ENCODE measurements at places on chromosomes 12 and 14. TPM values are rescaled to one million over a fixed set of nuclear protein-coding genes. Genes with fewer than 3 reads are reported as not detected.

DNA sequence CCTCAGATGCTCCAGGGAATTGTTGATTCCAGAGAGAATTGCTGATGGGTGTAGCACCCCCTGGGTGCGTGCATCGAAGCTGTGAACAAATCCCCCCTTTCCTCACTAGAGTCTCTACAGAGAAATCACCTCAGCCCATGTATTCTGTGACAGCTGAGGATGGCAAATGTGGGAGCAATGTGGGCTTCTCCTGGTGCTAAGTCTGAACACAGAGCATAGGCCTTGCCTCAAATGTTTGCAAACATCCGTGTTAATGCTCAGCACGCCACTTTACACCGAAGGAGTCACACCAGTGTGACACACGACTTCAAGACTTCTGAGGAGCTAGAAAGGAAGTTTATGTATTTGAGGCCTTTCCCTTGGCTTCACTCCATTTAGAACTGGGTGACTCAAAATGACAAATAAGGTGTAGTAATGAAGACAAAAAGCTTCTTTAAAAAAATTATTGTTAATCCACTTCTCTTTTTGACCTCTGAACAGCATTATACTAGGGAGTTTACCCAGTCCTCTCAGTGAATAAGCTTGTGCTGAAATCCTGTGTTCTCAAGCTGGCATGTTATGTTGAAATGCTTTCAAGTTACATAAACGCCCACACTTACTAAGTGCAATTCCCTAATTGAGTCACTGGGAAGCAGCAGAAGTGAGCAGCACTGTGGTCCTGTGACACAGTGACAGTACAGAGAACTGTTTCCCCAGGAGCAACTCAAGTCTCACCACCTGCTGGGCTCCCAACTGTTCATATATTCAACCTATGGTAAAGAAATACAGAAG is 92.9 kb downstream of the FAR2 start:
- peak; percentile 79 for DNase-seq

- no peak for DNase-seq
Measured at GRCh38 chr12:15045451-15045850, 72.6 kb downstream of the PDE6H start.

- DNase-seq: peak; percentile 94
Measured at GRCh38 chr12:28033538-28033915, 61.0 kb upstream of the PTHLH start.

DNA sequence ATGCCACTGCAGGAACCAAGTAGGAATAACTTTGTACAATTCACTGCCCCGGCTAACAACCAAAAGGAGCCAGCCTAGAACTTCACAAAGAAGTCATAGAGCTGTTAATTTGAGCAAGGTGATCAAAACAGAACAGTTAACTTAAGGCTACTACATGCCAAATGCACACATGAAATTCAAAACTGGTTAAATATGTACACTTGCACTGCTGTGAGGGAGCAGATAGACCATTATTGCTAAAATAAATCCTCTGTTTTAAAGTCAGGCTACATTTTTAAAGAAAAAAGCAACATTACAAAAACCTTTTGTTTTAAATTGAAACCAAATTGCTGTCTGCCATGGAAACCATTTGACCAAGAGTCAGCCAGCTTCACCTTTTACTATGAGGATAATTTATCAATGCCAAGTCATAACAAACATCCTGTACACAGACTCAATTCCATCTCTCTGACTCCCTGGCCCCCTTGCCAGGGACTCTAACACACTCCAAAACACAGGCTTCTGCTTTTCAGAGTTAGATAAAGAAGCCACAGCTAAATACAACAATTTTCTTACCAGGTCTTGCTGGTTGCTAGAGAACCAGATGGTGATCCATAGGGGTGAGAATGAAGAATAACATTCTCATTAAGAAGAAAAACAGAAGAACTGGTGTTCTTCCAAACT is 84.0 kb downstream of the LRP6 start:
- no peak for DNase-seq

DNA sequence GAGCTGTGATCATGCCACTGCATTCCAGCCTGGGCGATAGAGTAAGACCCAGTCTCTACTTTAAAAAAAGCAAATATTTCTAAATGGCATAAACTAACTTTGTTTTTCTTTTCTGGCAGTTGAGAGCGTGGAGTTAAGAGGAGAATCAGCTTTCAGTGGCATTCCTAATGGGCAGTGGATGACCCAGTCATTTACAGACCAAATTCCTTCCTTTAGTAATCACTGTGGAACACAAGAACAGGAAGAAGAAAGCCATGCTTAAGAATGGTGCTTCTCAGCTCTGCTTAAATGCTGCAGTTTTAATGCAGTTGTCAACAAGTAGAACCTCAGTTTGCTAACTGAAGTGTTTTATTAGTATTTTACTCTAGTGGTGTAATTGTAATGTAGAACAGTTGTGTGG is 21.2 kb downstream of the TDG start:
- DNase-seq: no peak

- DNase-seq: peak; percentile 47
Measured at GRCh38 chr12:132428936-132429601, 60.9 kb upstream of the FBRSL1 start.

The RNASE1 gene
- total RNA-seq: not detected

DNA sequence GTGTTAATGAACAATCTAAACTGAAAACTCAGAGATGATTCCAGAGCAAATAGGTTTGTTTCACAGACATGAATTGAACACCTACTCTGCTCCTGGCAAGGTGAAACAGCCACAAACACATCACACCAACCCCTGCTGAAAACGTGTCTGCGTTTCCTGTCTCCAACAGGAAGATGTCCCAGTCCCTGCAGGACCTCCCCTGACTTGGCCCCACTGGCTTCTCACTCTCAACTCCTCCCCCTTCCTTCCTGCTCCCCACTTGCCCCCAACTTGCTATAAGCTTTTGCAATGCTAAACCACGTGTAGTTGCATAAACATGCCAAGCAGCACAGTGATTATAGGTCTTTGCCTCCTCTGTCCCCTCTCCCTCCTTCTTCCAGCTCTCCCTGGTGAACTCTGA is 567.6 kb downstream of the BCL11B start:
- DNase-seq: no peak

GRCh38 chr12:119343130-119343529 is 8.6 kb downstream of the CCDC60 start:
- DNase-seq: no peak

DNA sequence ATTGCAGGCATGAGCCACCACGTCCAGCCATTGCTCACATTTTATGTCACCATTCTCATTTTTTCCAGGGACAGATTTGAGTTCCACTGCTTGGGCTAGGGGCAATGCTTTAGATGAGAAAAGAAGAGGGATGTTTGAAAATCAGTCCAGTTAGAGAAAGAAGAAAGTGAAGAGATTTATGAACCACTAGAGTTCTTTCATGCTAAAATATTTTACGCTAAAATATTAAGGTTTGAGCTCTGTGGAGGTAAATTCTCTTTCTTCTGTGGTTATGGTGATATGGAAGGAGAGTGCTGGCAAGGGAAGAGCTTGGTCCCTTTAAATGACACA is 21.5 kb downstream of the CFL2 start:
- no peak for DNase-seq

DNA sequence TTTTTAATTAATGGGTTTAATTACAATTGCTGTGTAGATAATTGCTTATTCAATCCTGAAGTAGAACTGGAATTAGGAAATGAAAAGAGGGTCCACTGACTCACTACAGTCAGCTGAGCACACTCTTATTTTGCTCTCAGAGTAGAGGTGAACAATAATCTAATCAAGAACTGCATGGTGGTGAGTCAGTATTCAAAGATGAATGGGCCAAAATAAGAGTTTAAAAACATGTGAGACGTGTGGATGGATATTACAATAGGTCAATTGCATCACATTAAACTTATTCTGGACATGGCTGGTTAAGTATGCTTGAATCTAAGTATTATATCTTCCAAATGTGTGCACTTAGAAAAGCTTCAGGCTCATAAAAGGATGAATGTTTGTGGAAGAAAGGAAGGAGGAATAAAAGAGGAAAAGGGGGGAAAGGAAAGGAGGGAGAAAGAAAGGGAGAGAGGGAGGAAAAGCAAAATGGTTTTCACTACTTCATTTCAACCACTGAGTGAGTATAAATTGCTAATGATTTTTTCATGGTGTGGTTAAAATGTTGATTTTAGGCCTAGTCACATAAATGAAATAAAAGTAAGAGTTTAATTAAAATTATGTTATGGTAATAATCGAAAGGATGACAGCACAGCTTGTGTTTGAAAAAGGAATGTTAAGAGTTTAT is 27.0 kb upstream of the EEA1 start:
- peak; percentile 60 for DNase-seq

- DNase-seq: no peak
Measured at GRCh38 chr14:60720391-60720790, 3.8 kb downstream of the SIX4 start.

All from foreskin keratinocyte (primary cell).